ENCODE measurements at places on chromosomes 16 and 17.

- DNase-seq = no peak
Observed at GRCh38 chr16:82728901-82729300, 102.1 kb downstream of the CDH13 start.

- DNase-seq = no peak
Observed at GRCh38 chr17:6599364-6599763, 41.1 kb downstream of the KIAA0753 start.

GRCh38 chr17:34413443-34414119 lies 50.5 kb upstream of the CCL1 start:
- no peak for DNase-seq

DNA sequence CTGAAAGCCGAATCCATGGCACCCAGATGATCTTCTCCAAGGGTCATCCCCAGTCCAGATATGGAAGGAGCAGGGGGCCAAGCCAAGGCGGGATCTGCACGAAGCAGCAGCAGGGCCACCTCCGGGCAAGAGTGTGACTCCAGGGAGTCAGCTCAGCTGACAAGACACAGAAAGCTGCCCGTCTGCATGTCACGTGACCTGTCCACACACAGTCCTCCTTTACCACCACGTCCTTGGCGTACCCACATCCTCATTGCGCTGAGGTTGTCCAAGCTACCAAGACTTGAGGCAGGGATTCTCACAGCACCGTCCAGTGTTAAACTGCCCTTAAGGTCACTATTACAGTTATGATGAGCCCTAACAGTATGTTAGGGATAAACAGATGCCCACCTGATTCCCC lies 11.3 kb upstream of the CYTH1 start:
- no peak for DNase-seq

DNA sequence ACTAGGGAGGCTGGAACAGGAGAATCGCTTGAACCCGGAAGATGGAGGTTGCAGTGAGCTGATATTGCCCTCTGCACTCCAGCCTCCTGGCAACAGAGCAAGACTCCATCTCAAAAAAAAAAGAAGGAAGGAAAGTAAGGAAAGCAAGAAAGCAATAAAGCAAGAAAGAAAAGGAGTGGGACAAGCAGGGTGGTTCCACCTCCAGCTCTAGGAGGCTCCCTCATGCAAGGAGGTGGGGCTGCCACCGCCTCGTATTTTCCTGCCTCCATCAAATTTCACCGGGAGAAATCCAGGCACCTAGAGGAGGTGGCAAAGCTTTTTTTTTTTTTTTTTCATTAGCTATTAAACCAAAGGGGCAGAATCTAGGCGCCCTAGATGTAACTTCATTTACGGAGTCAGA lies 1.0 kb downstream of the CYB561 start:
- DNase-seq = no peak

DNA sequence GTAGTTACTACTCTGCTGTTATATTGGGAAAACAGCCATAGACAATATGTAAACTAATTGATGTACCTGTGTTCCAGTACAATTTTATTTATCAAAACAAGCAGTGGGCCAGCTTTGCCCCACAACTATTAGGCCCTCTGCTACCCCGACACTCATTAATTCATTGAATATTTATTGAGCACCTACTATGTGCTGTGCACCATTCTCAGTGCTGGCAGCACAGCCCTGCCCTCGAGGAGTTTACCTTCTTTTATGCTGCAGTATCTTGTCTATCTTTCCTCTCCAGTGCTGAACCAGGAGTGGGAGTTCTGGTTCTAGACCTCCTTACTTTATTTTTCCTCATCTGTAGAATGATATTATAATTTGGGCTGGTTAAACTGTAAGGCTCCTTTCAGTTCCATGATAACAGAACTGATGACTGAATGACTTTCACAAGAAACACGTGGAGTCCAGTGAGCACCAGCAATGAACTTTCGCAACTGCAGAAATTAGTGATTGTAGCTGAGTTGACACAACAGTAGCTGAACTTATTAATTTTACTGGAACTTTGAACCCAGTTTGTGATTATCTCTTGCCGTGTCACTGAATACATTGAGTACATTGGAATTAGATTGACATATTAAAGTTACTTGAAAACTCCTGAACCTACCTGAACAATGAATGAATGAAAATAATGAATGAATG lies 2.4 kb downstream of the GOSR2 start:
- peak; percentile 16 for DNase-seq

DNA sequence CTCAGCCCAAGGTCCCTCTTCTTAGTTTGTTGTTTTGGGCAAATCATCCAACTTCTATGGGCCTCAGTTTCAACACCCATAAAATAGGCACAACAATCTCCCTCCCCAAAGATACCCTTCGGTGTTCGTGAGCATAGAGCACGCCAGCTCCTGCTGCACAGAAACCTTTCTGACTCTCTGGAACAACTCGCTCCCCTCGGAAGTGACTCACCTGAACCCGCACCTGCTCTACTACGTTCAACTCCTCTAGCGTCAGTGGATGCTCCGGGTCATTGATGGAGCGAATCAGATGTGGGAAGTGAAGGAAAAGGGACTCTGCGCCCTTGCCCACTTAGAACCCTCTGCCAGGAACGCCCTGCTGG lies 445 bp downstream of the CIAO2B start:
- DNase-seq = no peak

DNA sequence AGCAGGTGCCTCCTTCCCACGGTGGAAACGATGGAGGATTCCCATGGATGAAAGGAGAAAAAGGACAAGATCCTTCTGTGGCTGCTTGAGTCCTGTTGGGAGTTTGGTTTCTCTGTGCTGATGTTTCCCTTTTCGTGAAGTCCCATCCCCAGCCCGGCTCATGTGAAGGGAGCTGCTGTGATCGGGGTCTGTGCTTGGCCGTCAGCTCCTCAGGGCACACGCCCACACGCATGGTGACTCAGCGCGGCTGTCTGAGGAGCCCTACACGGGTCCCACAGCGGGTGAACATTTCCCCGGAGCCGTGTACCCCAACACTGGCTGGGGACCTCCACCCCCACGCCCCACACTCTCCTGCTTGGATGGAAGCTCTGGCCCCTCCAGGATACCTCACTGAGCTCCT lies 44.5 kb upstream of the SSTR5 start:
- DNase-seq = no peak

GRCh38 chr17:49996495-49997300 lies 1.7 kb upstream of the DLX3 start:
- peak; percentile 40 for DNase-seq

DNA sequence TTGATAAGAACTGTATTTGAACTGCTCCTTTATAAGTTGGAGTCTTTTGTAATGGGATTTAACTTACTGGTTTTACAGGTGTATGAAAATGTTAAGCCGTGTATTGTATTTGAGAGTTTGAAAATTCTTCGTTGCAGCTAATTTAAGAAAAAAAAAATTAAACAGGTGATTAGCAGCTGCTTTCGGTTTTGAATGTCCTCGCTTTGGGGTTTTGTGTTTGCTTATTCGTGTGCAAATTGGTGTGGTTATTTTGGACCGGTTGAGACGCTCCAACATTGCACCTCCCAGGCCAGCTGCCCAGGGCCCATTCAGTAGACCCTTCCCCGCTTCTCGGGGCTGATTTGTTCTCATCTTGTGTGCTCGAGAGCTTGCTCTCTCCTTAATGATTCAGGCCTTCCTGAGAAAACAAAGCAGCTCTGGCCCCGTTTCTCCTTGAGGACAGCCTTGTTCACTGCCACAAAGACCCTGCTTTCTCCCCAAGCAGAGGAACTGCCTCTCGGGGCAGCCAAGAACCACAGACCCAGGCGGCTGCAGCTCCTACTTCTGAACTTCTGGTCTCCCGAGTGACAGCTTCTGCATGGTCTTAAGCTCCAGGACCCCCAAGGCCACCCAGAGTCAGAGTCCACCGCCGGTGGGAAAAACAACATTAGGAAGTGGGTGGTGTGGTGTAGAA lies 100.5 kb downstream of the MSI2 start:
- no peak for DNase-seq

- DNase-seq = no peak
Observed at GRCh38 chr17:32958418-32958817, 30.5 kb downstream of the TMEM98 start.

GRCh38 chr16:6602405-6602804 lies 730.2 kb upstream of the RBFOX1 start:
- DNase-seq = no peak

DNA sequence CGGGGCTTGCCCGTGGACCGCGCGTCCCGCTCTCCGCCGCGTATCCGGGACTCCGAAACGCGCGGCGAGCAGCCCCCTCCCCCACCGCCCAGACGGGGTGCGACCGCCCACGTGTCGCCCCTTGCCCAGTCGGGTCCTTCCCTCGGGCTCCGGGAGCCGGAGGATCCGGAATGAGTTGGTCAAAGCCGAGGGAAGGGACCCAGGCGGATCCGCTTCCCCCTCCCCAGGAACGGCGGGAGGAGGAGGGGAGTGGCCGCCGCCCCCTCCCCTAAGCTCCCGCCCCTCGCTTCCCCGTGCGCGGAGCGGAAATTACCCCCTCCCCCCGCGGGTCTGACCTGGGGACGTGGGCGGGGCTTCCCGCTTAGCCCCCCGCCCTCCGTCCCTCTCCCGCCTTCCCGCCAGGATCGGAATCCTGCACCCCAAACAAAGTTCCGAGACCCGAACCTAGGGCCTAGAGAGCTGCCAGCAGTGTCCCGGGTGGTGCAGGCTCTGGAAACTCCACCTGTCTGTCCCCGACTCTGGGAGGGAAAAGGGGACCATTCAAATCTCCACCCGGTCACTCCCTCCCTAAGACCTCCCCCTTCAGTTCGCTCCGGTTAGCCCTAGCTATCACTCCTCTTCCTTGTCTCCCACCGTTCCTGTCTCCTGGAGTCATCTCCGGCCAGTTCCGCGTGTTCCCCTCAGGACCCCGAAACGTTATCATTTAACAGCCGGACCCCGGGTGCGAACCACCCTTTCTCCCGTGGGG lies 1.0 kb upstream of the IGF2BP1 start:
- no peak for DNase-seq

GRCh38 chr16:87839542-87840270 lies 29.6 kb downstream of the SLC7A5 start:
- DNase-seq = no peak

- DNase-seq = peak; percentile 39
Observed at GRCh38 chr17:16491703-16492612, at the start of gene LRRC75A. TSS of gene LRRC75A (minus strand) at chr17:16492193. CDS start at chr17:16491990, 203 bp downstream.

GRCh38 chr16:81513204-81514040 lies 68.8 kb downstream of the CMIP start:
- peak; percentile 52 for DNase-seq

- DNase-seq = no peak
Observed at GRCh38 chr17:49595328-49595727, 19.7 kb downstream of the NXPH3 start.

DNA sequence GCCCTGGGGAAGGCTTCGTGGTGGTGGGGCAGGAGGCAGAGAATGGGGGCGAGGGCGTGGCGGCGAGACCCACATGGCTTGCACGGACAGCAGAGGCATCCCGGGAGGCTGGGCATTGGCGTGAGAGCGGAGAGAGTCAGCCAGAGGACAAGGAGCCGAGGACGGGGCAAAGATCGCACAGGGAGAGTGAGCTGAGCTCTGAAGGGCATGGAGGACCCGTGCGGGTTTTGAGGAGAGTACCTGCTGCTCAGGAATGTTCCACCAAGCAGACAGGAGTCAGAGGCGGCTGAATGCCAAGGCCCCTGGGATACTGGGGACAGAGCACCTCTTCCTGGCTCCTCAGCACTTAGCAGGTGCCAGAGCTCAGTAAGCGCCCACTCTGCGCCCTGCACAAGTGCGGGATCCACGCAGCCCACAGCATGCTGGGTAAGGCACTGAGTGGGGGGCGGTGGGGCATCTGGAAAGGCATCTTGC lies 47.8 kb downstream of the ARHGAP27 start:
- no peak for DNase-seq

- DNase-seq = no peak
Observed at GRCh38 chr16:25340973-25341372, 83.3 kb upstream of the ZKSCAN2 start.

- DNase-seq = no peak
Observed at GRCh38 chr17:20281860-20282259, 185.5 kb downstream of the LGALS9B start.

- DNase-seq = no peak
Observed at GRCh38 chr16:29000019-29000418, 15.2 kb downstream of the LAT start.

- no peak for DNase-seq
Observed at GRCh38 chr16:51757505-51757904, 606.4 kb upstream of the SALL1 start.

GRCh38 chr17:76092526-76093413 lies 10.8 kb downstream of the EXOC7 start:
- no peak for DNase-seq

DNA sequence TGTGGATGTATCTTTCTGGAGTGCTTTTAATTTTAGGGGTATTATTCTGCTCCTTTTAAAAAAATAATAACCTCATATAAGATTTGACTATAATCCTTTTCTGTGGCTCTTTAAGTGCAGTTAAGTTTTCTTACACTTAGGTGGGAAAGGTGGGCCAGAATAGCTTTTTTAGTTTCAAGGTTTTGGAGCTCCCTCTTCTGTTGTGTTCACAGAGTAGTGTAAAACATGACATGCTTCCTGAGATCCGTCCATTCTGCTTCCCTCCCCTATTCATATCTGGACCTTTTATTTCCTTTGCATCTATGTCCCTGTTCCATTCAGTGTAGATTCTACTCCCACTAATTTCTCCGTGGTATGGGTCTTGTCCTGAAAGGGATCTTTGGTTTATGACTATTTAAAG lies 12.8 kb downstream of the LRRC36 start:
- DNase-seq = peak; percentile 49

GRCh38 chr16:85314512-85314971 lies 202.3 kb upstream of the CIBAR2 start:
- DNase-seq = no peak

DNA sequence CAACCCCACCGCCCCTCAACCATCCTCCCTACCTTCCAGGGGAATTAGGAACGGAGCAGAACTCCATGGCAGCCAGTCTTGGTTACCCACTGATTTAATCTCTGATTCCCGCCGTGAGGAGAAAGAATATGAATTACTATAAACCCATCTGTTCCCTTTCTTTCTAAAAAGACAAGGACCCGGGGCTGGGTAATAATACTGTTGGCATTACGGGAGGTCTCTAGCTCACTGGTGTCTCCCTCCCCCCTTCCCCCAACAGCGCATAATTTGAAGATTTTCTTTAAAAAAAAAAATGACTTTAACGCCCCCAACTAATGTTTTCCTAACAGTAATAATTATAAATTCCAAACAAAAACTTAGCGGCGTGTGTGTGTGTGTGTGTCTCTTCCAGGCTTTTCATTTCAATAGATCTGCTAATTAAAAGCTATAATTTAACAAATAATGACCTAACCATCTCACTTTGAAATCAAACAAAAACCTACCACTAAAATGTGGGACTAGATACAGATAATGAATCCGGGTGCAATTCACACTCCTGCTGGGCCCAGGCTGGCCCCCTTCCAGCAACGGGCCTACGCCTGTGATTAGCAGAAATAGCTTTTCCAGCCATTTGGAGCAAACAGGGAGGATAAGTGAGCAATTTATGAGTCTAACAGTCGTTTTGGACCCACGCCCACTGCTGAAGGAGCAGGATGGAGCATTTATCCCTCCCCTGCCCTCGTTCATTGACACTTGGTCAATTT lies 18.2 kb upstream of the BHLHA9 start:
- no peak for DNase-seq

Measured in cardiac muscle cell (in vitro differentiated cells and primary cell).